ENCODE measurements at places on chromosomes 16 and 17.
A peak's percentile ranks its signal among the peaks of the same experiment; 100 is the strongest.

- no peak for DNase-seq
Observed at GRCh38 chr17:36850790-36851189, 86.5 kb upstream of the LHX1 start.

DNA sequence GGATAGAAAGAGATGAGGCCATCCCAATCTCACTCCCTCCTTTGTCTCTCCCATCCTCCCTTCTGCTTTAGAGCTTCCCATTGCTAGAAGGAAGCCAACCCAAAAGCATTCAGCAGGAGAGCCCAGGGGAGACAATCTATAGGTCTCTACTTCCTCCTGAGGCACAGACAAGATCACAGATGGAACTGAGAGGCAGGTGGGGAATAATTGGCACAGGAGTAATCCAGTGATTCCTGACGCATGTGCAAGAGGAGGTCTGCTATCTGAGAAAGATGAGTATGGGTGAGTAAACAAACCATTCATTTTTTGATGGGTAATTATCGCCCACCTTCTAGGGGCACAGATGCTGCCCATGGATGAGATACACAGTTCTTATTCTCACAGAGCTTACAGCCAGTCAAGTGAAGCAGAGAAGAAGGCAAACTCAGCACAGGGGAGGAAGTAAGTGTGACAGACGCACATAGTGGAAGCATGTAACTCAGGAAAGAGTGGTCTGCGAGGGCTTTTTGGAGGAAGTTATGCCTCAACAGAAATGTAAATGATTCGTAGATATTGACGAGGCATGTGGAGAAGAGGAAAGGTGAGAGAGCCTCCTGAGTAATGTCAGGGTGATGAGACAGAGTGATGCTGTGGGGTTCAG is 88.9 kb upstream of the HLF start:
- DNase-seq: no peak

GRCh38 chr16:61814726-61815347 is 221.4 kb downstream of the CDH8 start:
- no peak for DNase-seq

- peak; percentile 78 for DNase-seq
Observed at GRCh38 chr17:12395733-12396354, 269.8 kb upstream of the MYOCD start.

GRCh38 chr17:17508646-17509591 is 12.7 kb upstream of the RASD1 start:
- no peak for DNase-seq

GRCh38 chr16:86881861-86882273 is 303.5 kb downstream of the FOXL1 start:
- no peak for DNase-seq

GRCh38 chr16:72848759-72849664 is 198.9 kb downstream of the ZFHX3 start:
- no peak for DNase-seq

GRCh38 chr17:21294321-21295035 is 10.0 kb downstream of the MAP2K3 start:
- DNase-seq: no peak

GRCh38 chr17:41329279-41329948 is 13.9 kb upstream of the KRTAP17-1 start:
- DNase-seq: peak; percentile 77

GRCh38 chr17:29368926-29369325 is 21.2 kb upstream of the TAOK1 start:
- DNase-seq: peak; percentile 87

DNA sequence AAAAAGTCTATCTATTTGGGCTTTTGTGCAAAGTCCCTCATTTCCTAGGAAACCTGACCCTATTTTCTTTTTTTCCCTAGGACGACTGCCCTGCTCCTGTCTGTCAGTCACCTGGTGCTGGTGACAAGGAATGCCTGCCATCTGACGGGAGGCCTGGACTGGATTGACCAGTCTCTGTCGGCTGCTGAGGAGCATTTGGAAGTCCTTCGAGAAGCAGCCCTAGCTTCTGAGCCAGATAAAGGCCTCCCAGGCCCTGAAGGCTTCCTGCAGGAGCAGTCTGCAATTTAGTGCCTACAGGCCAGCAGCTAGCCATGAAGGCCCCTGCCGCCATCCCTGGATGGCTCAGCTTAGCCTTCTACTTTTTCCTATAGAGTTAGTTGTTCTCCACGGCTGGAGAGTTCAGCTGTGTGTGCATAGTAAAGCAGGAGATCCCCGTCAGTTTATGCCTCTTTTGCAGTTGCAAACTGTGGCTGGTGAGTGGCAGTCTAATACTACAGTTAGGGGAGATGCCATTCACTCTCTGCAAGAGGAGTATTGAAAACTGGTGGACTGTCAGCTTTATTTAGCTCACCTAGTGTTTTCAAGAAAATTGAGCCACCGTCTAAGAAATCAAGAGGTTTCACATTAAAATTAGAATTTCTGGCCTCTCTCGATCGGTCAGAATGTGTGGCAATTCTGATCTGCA is 12.9 kb downstream of the TMEM98 start:
- no peak for DNase-seq

DNA sequence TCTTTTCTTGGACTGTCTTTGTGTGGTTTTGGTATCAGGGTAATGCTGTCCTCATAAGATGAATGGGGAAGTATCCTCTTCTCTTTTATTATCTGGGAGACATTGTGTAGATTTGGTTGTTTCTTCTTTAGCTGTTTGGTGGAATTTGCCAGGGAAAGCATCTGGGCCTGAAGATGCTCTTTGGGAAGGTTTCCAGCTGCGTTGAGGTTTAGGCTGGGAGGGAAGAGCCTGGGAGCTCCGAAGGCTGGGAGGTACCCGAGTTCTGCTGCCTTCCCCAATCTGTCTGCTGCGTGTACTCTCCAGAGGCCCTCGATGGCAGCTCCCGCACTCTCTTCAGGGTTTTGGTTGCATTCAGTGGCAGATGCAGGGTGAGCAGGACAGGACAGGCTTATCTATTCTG is 25.6 kb upstream of the CRISPLD2 start:
- DNase-seq: no peak

DNA sequence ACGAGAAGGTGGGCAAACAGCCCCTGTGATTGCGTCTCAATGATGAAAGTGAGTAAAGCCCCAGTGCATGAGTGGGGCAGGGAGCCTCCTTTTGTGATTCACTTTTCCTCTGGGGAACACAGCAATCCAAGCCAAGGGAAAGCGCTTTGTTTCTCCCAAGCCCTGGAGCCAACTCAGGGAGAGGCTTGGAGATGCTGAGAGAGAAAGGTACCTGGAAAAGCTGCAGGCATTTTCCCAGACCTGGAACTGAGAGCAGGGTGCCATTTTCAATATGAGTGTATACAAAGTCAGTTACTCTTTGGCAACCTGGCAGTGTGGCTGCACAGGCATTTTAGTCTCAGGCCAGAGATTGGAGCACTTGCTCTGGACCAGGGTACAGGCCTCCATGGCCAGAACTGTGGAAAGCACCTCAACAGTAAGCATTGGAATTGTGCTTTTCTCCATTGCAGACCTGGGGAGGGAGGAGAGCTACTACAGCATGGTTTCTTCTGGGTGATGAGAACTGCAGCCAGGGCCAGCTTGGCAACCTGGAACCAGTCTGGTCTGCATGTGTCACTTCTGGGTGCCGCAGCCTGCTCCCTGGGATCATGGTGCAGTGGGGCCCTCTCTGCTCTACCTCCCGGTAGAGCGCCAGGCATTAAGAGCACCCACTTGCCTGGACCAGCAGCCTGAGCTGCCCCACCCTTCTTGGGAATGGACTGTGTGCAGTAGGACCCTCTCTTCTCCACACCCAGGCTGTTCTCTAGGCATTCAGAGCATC is 89.0 kb upstream of the CDH5 start:
- no peak for DNase-seq

DNA sequence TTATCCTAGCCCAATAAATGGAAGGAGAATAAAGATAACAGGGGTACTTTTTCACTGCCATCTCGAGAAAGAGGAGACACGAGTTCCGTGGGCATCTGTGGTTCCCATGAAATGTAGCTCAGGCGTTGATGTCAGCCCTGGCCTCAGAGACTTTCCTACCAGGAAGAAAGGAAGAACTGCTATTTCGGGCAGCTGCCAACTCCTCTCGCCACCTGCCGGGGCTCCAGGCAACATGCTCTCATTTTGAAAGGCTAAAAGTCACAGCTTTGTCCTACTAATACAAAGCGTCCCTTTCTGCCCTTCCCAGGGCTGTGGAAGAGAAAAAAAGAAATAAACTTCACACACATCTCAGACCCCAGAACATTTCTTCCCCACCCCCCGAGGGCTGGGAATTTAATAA is 65.8 kb downstream of the DHRS7C start:
- no peak for DNase-seq

- DNase-seq: peak; percentile 81
Observed at GRCh38 chr17:47720754-47721533, 12.1 kb upstream of the TBX21 start.

GRCh38 chr17:13920413-13920812 is 148.9 kb upstream of the COX10 start:
- no peak for DNase-seq

- no peak for DNase-seq
Observed at GRCh38 chr17:63644846-63645245, 22.6 kb downstream of the MAP3K3 start.

GRCh38 chr17:17191961-17192381 is 14.2 kb downstream of the PLD6 start:
- no peak for DNase-seq

DNA sequence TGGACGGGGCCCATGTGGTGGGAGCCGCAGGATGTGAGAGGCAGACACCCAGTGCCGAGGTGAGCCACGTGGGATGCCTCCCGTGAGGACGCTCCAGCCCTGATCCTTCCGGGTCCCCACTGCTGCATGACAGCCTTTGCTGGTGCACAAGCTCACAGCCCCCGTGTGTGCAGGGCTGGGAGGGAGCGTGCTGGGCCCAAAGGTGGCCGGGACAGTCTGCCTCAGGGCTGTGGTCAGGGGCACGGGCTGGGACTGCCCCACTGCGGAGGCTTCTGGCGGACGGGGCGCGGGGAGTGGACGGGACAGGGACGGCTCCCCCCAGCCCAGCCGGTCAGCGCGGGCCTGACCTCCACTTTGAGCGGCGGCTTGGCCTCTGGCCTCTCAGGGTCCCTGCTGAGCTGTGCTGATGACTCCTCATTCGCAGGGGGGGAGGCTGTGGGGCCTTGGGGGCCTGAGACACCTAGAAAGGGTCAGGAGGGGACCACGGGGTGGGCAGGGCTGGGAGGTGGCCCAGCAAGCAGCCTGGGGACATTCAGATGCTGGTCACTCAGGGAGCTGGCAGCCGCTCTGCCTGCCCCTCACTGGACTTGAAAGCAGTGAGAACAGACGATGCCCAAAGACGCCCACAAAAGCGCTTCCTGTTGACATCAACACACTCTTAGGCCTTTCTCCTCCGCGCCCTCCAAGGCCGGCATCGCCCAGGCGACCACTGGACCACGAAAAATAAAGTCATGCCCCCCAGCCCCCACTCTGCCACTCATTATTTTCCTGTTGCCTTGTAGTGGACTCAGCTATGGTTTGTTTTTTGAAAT is 9.3 kb upstream of the METRNL start:
- no peak for DNase-seq

DNA sequence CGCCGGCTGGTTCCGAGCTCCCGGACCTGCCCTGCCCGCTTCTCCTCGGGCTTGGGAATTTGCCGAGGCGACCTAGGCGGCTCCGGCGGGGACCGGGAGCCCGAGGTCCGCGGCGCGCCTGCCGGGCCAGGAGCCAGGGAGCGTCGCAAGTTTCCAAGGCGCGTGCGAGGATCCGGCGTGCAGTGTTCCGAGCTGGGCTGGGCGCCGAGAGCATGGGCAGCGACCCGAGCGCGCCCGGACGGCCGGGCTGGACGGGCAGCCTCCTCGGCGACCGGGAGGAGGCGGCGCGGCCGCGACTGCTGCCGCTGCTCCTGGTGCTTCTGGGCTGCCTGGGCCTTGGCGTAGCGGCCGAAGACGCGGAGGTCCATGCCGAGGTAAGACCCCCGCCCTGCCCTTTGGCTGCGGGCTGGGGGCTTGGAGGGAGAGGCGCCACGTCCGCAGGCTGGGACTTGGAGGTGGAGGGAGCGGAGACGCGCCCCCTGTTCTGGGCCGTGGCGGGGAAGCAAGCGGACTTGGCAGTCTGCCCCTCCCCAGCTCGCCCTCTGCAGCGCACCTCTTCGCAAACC is 668 bp downstream of the MMP15 start:
- DNase-seq: peak; percentile 64

DNA sequence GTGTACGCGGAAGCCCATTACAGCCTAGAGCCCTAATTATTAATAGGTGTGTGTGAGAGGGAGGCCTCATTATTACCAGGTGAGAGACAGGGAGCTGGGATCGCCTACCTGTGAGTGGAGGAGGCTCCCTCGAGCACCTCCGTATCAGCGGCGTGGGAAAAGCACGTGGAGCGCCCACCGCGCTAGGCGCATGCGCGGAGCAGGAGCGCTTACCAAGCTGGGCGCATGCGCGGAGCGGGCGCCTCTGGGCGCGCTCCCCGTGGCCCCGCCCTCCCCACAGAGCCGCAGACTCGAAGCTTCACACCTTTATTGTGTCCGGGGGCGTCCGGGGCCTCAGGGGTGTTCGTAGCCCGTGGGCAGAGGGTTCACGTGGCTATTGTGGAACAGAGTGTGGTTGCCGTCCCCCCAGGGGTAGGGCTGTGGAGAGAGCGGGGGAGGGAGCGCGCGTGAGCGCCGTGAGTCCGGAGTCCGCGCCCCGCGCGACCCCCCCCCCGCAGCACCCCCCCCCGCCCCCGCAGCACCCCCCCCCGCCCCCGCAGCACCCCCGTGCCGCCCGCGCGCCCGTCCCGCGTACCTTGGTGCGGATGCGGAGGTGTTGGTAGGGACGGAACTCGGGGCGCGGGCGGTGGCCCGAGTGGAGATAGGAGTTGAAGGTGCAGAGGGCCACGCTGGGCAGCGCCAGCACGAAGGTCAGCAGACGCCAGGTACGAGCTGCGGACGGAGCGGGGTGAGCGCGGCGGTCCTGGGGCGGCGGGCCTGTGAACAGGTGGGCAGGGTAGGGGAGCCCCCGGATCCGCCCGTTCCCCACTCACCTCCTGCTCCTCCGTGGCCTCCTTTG is 500 bp downstream of the COX6A2 start:
- DNase-seq: peak; percentile 55

GRCh38 chr17:57296231-57296630 is 39.9 kb downstream of the MSI2 start:
- DNase-seq: no peak

DNA sequence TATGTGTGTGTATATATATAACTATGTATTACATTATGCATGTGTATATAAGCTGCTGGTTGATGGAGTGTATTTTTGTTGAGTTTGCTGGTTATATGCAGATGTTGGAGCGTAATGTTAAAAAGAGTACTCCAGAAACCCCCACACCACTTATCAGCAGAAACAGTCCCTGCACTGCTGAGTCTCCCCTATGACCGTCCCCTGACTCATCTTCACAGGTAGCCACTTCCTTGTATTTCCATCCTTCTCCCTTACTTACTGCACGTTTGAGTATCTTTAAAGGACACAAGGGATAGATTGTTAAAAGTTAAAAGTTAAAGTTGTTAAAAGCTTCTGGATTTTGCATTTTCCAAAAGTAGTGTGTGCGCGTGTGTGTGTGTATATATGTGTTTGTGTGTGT is 853.9 kb upstream of the EEF2KMT start:
- DNase-seq: no peak

- no peak for DNase-seq
Observed at GRCh38 chr17:41308251-41308917, 725 bp downstream of the KRTAP16-1 start.

GRCh38 chr16:17342031-17342430 is 128.7 kb downstream of the XYLT1 start:
- DNase-seq: no peak
